ENCODE measurements at places on chromosomes 12 and 14.

- no peak for DNase-seq
Measured at GRCh38 chr14:21652209-21652808, 1.3 kb upstream of the OR4E2 start.

GRCh38 chr14:50389668-50390441 is 6.8 kb downstream of the CDKL1 start:
- no peak for DNase-seq

GRCh38 chr12:72191761-72192160 is 80.4 kb upstream of the TRHDE start:
- DNase-seq: no peak

DNA sequence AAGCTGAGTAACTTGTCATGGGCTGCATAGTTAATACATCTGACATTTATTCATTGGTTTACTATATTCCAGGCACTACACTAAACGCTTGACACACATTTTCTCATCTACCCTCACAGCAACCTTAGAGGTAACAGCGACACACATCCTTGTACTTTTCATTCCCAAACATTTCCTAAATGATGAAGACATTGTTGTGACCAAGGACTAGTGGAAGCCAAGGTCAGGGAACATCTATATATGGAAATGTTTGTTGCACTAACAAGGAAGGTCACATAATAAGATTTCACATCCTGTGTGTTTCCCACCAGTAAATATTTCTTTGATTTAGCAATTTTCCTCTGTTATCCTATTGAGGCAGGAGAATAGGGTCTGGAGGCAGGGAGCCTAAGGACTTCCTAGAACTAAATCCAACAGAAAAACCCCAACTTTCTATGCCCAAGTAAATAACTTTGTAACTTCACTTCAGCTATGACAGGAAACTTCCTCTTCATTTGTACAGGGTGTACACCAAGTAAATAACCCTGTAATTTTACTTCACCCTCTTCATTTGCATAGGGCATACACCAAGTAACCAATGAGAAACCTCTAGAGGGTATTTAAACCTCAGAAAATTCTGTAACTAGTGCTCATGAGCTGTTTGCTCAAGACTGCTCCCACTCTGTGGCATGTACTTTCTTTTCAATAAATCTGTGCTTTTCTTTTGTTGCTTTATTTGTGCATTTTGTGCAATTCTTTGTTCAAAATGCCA is 48.4 kb downstream of the ZNF641 start:
- DNase-seq: no peak

DNA sequence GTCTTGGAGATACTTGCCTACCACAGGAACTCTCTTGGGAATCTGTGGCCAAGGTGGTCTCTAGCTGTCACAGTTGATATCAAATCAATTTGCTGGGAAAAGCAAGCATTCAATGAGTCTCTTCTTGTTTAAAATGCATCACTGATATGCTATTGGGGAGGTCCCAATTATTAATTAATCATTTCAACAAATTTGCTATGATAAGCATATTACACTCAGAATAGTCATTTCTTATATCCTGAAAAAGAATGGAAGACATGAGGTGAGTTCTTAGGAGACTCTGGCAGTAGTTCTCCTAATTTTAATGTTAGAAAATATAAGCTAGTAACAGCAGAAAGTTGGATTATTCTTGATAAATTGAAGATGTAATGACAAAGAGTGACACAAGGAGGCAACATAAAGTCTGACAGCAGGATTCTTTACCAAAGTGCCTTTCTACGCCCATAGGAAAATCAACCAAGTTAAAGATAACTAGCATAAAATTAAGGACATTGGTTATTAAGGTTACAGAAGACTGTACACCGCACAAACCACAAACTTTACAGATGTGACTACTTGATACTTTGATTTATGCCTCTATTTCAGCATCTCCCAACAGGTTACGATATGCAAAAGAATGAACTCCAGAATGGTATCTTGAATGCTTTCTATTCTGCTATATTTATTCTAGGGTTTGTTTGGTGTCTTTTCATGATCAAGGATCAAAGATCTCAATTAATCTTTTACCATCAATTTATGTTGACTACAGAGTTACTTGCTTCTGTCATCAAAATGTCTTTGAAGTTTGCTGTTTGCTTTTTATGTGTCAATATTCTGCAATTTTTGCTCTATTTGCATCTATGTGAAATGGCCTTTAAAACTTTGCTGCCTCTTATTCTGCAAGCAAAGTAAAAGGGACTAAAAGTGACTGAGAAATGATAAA is 349.6 kb upstream of the CLEC14A start:
- DNase-seq: no peak

Data from stimulated activated CD4-positive, alpha-beta T cell treated with anti-CD3 and anti-CD28 coated beads, Interleukin-1b, Interleukin-23, amount 100 ng/mL, for 48 hours (primary cell).